ENCODE measurements at places on chromosomes 5 and 9.

- no peak for DNase-seq
Observed at GRCh38 chr5:20972419-20972925, 984.5 kb upstream of the CDH18 start.

DNA sequence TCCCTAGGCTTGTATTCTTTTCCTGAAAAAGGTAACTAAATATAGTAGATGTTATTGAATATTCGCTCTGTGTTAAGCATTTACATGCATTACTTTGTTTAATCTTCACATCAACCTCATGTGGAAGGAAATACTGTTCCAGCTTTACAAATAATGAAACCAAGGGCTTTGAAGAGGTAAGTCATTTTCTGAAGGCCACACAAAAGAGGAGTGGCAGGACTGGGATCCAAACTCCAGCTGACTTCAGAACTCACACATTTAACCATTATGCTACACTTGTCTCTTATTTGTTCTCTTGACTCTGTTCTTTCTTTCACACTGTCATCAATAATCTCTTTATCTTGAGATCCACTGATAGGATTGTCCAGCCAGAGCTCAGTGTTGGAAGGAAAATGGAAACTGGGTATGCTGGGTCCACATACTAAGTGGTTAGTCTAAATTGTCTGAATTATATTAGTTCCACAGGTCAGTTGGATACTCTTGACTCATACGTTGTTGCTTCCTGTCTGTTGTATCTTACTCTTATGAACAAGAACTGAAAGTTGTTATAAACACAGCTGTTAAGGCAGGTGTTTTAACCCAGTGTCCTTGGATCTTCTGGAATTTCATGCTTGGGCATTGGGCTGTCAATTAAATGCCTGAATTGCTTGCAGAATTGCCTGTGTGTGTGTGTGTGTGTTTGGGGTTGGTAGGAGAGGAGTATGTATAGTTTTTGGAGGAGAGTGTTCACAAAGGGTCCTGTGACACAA is 65.6 kb downstream of the TLE4 start:
- DNase-seq = no peak

GRCh38 chr9:129259375-129259774 is 81.3 kb upstream of the IER5L start:
- no peak for DNase-seq

GRCh38 chr9:137694236-137694959 is 75.6 kb downstream of the EHMT1 start:
- no peak for DNase-seq

DNA sequence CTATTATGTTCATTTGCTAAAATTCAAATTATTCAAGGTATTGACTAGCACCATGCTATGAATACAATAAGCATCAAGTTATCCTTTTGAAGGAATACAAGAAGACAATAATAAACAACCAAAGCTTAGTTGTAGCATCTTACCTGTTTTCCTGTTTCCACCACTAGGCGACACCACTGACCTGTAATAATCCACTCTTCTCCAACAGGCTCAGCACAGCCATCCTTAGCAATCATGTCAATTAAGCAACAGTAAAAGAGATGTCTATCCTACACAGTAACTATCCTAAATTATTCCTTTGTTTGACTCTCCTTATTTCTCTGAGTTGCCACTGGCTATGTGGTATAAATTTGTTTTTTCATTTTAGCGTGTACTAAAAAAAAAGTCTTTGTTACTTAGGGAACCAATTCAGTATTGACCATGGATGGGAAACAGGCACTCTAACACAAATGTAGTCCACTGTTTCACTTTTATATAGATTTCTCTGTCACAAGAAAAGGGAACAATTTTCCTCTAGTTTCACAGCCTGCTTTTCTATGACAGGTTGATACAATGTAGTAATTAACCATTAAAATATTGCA is 46.2 kb downstream of the PCA3 start:
- no peak for DNase-seq

- DNase-seq = no peak
Observed at GRCh38 chr5:62465985-62466925, 53.7 kb downstream of the IPO11 start.

DNA sequence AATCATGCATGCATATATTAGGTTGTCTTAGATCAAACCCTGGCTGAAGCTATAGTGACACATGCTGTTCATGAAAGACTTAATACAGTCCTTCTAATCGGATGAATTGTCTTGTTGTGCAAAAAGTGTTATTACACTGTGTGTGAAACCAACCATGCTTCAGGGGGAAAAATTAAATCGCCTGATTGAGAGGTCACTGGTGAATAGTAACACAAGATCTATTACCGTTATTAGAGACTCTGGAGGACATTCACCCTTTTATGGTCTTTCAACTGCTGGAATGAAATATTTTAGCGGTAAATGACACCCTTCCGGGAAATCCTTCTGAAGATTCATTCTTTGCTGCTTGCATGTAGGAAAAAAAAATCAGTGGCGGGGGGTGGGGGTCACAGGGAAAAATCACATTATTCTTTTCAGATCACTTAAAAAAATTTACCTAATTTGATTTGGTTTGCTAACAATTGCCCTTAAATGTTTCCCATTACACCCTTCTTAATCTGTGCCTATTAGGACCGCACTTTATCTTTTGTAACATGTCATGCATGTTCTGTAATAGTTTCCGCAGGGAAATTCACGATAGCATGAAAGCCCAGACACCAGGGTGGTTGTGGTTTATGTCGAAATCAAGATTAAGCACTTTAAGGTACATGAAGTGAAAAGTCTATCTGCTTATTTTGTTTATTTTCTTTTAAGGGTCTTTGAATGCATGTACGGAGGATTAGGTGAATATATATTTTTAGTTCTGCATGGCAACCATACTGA is 120.6 kb downstream of the FOCAD start:
- no peak for DNase-seq

- DNase-seq = no peak
Observed at GRCh38 chr5:135810188-135810943, 24.1 kb upstream of the SLC25A48 start.

- DNase-seq = peak; percentile 44
Observed at GRCh38 chr5:91313757-91314673, 69.1 kb downstream of the ARRDC3 start.

GRCh38 chr9:35847792-35848572 is 19.0 kb downstream of the TMEM8B start:
- DNase-seq = no peak

- no peak for DNase-seq
Observed at GRCh38 chr5:56176155-56176798, 56.9 kb downstream of the ANKRD55 start.

GRCh38 chr5:17118631-17119030 is 98.8 kb upstream of the BASP1 start:
- DNase-seq = no peak

- DNase-seq = peak; percentile 76
Observed at GRCh38 chr9:122095010-122095767, 2.1 kb upstream of the TTLL11 start.

DNA sequence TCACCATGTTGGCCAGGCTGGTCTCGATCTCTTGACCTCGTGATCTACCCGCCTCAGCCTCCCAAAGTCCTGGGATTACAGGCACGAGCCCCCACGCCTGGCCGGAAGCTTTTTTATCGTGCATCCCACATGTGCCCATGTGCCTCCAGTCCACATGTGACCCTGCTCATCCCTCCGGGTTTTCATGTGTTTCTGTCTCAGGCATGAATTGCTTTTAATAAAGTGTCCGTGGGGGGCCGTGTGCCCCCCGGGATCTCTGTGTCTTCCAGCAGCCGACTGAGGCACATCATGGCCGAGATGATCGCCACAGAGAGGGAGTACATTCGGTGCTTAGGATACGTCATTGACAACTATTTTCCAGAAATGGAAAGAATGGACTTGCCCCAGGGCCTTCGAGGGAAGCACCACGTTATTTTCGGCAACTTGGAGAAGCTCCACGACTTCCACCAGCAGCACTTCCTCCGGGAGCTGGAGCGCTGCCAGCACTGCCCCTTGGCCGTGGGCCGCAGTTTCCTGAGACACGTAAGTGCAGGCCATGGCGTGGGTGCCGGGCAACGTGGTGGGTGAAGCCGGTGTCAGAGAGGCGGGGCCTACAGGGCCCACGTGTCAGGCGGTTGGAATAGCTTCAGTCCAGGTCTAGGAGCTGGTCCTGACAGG is 22.1 kb upstream of the LRRC14B start:
- DNase-seq = no peak

Data from CD4-positive, alpha-beta T cell (primary cell).